Activated CD4-positive, alpha-beta T cell treated with anti-CD3 and anti-CD28 coated beads, Interleukin-10, Interleukin-2, amounts not matched to agents 100 ng/mL and 50 ng/mL, durations not matched to agents 16 hours and 8 hours (primary cell): ENCODE measurements at places on chromosomes 7 and 10.

- no peak for DNase-seq
These were observed 164.0 kb upstream of the NRP1 start for GRCh38 chr10:33498391-33498891.

GRCh38 chr7:94933256-94933990, 26.0 kb downstream of the PPP1R9A start:
- DNase-seq: no peak

- no peak for DNase-seq
These were observed 405 bp upstream of the ENTPD1 start for GRCh38 chr10:95755511-95756004.

DNA sequence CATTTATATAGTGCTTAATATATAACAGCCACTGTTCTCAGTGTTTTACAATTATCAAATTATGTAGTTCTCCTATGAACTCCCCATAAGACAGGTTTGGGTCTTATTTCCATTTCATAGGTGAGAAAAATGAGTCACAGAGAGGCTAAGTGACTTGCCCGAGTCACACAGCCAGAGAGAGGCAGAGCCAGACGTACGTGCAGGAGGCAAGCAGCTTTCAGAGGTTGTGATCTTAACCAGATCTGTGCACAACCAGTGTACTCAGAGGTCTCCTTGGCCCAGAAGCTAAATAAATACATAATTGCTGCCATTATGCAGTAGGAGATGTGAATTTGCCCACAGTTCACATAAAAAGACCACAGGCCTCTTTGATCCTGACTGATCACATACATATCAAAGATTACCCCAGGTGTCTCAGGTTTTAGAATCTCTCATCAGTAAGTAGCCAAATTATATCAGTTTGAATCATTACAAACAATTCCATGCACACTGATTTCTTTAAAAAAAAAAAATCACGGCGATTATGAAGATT, 304.7 kb upstream of the AOAH start:
- peak; percentile 77 for DNase-seq

DNA sequence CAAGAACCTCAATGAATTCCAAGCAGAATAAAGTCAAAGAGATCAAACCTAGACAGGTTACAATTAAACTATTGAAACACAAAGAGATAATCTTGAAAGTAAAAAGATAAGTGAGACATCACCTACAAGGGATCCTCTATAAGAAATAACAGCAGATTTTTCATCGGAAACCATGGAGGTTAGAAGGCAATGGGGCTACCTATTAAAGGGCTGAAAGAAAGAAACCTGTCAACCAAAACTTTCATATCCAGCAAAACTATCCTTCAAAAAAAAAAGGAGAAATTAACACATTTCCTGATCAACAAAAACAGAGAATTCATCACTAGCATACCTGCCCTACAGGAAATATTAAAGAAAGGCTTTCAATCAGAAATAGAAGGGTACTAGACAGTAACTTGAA, 244.9 kb downstream of the ARHGAP12 start:
- no peak for DNase-seq

- DNase-seq: no peak
These were observed 222.0 kb downstream of the LRRN3 start for GRCh38 chr7:111312966-111313365.

- DNase-seq: peak; percentile 68
These were observed 32.2 kb downstream of the DNAJB12 start for GRCh38 chr10:72322280-72323058.

- DNase-seq: no peak
These were observed 7.7 kb upstream of the CPA1 start for GRCh38 chr7:130372402-130373165.

DNA sequence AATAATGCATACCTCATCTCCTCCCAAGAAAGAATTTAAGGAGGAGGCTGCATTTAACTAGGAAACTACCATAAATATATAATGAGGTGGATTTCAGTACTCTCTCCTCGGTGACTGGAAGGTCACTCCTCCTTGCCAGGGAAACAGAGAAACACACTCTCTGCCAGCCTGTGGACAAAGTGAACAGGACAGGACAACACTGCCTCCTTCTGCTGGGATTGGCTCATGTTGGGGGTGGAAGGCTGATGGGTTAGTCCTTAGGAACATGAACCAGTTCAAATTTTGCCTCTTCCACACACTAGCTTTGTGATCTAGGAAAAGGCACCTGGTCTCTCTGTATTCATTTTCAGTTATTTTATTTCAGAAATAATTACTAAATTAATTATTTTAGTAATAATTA, 50.6 kb upstream of the STEAP4 start:
- no peak for DNase-seq

DNA sequence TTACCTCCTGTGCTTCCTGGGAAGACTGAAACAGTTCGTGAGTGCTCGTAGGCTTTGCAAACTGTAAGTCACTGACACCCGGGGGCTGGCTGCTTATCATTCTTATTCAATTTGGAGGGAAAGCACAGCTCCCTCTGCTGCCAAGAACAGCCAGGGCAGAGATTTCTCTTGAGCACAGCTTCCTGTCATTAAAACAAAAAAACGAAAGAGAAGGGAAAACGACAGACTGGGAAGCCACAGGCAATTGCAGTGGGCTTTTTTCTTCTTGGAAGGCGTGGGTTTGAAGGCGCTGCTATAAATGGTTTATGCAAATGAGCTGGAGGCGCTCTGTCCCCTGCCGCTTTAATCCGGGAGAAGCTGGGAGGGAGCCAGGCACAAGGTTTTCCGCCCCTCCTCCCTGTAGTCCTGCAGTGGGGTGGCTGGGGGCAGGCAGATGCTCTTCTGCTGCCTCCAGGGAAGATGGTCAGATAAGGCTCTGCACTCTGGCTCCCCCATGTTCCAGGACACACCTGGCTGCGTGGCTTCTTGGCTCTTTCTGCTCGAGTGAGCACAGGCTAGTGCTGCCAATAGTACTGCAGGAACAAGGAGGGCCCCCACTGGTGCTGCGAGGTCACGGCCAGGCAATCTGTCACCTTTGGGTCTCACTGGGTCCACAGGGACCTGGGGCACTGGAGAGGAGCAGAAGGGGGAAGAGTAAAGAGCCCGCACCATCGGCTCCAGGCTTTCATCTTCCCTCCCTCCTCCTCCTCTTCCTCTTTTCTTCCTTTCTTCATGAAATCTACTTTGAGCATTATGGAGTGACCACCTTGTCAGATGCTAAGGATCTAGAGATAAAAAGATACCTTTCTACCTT, 49.5 kb downstream of the NEURL1 start:
- DNase-seq: peak; percentile 39

- no peak for DNase-seq
These were observed 4.7 kb downstream of the ACBD7 start for GRCh38 chr10:15083674-15084501.

- no peak for DNase-seq
These were observed 22.9 kb downstream of the HIP1 start for GRCh38 chr7:75715864-75716263.

DNA sequence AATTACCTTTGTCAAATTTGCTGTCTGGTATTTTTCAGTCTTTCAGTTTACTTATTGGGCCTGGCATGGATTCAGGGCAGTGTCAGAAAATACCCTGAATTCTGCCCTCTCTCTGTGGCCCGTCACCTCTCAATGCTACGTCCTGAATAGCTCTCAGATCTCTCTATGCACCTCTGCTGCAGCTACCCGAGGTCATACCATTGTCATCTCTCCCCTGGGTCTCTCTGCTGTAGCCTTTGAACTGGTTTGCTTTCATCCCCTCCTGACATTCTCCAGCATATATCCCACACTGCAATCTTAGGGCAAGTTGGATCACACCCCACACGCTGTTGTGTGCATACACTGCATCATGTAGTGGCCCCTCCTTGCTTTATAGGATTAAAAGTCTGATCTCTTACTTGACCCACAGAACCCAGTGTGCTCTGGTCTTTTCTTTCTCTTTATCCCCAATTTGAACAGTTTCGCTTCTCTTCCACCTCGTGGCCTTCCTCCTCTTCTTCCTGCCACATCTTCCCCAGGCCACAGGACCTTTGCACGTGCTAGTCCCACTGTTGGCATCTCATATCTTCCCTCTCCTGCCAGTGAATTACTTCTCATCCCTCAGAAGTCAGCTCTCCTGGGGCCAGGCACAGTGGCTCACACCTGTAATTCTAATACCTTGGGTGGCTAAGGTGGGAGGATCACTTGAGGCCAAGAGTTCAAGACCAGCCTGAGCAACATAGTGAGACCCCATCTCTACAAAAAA, 372.9 kb downstream of the GALNT17 start:
- DNase-seq: no peak

DNA sequence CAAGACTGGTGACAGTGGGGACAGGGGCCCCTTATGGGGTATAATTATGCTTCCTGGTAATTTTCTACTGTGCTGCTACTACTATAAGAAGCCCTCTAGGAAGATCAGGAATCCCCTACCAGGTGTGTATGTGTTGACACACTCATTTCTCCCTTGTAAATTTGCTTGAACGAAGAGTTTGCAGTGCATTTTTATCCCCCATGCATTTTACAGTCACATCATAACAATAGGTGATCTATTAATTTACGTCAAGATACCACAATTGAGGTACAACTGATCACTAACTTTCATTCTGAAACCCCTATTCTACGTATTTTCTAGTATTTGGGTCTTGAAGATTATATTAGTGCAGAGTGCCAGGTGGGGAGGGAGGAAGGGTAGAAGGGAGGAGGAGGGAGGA, 252.2 kb downstream of the NSUN6 start:
- no peak for DNase-seq
